ENCODE measurements at places on chromosomes 16 and 17.

GRCh38 chr16:66935314-66936011 lies at the start of gene CES2:
TSS of gene CES2 (plus strand) at chr16:66935516. CDS start at chr16:66935636, 120 bp downstream.
- no peak for DNase-seq

DNA sequence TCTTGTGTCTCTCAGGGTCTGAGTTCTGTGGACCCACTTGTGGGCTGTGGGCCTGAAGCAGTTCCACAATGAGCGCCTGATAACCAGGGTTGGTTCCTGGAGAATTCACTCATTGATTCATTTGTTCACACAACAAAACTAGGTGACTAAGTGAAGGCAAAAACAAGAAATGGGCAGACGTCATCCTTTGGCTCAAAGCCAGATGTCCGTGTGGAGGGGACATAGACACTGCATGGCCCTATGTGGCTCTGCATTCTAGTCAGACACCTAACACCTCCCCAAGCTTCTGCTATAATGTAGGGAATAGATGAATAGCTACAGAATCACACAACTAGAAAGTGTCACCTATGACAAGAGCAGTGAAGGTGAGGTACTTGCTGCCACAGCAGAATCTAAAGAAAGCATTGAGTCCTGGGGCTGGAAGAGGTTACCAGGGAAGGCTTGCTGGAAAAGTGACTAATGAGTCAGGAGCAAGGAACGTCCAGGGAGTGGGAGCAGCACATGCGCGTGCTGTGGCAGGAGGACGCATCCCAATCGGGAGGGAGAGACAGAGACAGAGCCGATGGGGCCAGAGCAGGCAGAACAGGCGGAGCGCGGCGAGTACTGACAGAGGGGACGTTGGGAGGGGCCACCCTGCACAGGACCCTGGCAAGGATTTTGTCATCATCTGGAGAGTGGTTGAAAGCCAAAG lies 58.9 kb downstream of the CES1 start:
- no peak for DNase-seq

DNA sequence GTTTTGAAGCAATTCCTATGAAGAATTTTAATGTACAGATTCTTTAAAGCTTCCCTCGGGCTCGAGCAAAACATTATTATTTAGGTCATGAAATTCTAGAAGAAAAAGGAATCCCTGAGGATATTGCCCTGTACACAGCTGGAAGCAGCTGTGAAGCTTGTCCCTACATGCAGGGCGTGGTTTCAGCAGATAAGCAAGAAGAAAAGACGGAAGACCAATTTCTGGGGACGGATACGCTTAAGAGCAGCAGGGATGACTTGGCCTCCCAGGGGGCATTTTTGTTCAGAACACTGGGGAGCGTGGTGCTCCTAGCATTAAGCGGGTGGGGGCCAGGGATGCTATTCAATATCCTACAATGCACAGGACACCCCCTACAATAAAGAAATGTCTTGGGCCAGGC lies 34.3 kb downstream of the LITAF start:
- no peak for DNase-seq

DNA sequence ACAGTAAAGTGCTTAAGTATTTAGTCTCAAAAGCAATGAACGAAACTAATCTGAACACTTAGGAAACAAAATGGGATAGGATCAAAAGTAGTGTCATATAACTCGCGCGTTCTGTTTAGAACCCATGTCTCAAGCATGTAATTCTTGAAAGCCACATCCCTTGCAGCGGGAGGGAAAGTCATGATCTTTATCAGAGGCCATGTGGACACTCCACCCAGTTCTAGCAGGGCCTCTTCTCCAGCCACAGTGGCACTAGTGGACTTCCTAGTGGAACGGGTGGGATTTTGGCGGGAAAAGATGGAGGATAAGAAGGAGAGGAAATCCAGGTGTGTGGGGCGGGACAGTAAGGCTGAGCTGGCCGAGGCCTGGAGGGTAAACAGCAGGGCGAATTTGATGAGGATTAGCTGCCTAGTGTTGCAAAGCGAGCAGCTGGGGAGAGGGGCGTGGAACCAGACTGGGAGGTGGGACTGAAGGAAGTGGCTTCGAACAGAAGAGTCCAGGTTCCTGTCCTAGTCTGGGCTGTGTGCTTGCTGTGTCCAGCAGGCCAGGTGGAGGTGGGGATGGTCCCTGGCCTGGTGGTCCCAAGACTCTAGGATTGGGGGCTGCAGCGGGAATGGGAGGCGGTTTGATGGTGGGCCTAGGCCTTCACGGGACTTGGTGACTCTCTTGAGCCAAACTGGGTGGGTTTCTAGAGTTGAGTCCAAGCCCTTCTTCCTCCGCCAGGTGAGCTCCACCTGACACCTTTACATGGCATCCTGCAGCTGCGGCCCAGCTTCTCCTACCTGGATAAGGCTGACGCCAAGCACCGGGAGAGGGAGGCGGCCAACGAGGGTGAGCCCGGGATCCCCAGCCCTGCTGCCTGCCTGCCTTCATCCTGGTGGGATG lies 15.9 kb downstream of the POLR3E start:
- no peak for DNase-seq

GRCh38 chr16:87979352-87979751 lies 28.1 kb downstream of the BANP start:
- DNase-seq, result no peak

GRCh38 chr16:55078153-55078552 lies 147.5 kb downstream of the IRX5 start:
- DNase-seq, result no peak

DNA sequence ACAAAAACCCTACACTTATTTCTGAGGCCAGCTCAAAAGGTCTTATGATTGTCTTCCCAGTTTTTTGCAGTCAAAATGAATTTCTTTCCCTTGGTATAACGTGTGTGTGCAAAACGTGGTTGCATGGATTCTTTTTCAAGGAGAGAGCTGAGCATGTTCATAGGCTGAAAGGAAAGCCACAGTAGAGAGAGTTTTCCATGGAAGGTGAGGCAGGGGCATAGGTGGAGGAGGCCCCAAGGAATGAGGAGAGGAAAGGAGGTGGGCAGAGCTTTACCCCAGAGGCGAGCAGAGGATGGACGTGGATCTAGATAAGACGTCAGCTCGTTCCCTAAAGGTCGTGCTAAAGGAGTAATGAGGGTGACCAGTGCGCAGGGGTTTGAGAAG lies 22.8 kb downstream of the TRPV2 start:
- DNase-seq, result no peak

DNA sequence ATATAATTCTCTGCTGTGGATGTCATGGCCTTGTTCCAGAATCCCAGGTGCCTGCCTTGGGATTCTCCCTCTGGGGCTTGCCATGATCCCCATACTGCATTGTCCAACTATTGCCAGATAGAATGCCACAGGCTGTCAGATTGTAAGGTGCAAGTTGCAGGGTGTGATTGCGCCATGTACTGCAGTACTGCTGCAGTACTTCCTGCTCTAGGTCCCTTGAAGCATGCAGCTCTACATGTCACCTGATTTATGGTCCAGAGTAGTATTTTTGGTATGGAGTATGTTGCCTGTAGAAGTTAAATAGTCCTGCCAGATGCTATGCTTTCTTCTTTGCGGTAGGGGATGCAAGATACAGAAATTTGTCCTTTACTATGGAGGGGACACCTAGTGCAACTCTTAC lies 7.0 kb upstream of the SLFN5 start:
- no peak for DNase-seq

DNA sequence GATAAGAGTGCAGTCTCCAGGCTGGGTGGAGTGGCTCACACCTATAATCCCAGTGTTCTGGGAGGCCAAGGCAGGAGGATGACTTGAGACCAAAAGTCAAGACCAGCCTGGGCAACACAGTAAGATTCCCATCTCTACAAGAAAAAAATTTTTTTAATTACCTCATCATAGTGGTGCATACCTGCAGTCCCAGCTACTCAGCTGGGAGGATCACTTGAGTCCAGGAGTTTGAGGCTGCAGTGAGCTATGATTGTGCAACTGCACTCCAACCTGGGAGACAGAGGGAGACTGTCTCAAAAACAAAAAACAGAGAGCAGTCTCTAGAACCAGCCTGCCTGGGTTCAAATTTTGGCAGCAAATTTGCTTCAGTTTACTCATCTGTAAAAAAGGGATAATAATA lies 45.2 kb downstream of the WDR59 start:
- DNase-seq, result no peak

- DNase-seq, result no peak
Observed at GRCh38 chr17:19833914-19834313, 33.8 kb downstream of the ULK2 start.

DNA sequence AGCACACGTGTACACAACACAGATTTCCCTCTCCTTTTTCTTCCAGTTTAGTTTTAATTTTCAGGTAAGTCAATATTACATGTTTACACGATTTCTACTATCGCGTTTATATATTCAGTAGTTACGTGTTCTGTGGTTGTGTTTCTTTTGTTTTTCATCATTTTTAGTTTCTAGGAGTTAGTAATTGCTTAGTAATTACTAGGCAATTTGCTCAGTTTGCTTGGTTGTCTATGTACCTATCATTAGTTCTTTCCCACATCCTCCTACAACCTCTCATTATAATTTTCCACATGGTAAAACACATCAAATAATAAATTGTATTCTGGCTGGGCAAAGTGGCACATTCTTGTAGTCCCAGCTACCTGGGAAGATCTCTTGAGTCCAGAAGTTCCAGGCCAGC lies 24.6 kb upstream of the GUCY2D start:
- no peak for DNase-seq

- DNase-seq, result no peak
Observed at GRCh38 chr16:88060524-88061219, 109.4 kb downstream of the BANP start.

DNA sequence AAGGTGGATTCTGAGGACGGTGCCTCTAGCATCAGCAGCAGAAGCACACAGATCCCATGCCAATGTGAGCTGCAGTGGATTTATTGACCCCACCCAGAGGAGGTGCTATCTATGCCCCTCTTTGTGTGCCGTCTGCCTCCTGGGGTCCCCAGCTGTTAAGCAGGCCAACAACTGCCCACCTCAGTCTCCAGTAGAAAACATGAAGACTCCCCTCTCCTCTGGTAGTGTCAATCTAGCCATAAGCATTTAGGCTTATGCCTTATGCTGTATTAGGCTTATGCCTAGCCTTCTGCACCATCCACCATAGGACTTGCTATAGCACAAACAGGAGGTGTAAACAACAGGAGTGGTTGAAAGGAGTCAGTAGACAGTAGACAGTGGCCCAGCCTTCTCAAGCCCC lies 417.9 kb upstream of the C16orf82 start:
- no peak for DNase-seq

DNA sequence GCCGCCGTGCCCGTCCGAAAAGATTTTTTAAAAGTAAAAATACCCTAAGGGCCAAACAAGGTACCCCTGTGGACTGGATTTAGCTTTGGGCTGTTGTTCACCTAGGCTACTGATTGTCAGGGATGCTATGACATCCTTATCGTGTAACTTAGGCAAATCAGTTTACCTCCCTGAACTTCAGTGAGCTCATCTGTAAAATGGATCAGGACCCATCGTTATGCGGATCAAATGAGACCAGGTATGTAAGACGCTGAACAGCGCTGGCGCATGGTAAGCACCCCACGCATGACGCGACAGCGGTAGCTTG lies 658 bp upstream of the ZNF771 start:
- DNase-seq, result no peak

GRCh38 chr17:75498726-75499213 lies 16.6 kb downstream of the CASKIN2 start:
- peak; percentile 22 for DNase-seq

DNA sequence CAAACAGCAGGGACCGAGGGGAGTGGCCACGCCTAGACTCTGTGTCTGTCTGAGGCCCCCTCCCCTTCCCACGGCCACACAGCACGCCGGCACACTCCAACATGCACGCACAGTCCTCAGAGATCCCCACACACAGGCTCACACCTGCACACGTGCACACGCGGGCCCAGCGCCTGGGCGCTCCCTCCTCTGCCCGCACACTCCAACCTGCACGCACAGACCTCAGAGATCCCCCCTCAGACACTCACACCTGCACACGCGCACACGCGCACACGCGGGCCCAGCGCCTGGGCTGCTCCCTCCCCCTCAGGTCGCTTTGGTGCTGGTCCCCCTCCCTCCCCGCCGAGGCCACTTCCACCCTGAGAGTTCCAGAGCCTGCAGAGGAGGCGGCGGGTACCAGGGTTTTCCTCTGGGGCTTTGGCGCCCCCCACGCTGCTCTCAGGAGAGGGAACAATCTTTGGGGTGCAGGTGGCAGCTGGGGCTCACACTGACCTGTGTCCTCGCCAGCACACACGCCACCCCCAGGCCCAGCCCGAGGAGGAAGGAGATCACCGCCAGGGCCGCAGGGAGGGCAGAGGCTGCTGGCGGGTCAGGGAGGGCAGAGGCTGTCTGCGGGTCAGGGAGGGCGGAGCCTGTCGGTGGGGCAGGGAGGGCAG lies 1.6 kb downstream of the CD7 start:
- no peak for DNase-seq

GRCh38 chr16:87194172-87194571 lies 123.0 kb downstream of the C16orf95 start:
- no peak for DNase-seq

DNA sequence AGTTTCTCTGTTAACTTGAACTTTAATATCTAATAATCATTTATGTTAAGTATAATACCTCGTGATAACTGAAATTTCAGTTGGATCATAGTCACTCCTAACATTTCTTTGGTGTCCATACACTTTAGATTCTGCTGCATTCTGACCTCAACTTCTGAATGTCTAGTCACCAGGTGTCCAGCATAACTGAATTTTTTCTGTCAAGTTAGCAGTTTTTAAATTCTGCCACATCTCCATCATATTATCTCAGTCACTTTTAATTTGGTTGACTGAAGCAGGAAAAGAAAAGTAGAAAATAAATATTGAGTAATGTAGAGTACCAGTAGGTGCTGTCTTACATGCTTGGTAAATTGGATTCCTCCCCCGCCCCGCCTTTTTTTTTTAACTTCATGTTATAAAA lies 128.6 kb downstream of the TANC2 start:
- no peak for DNase-seq

DNA sequence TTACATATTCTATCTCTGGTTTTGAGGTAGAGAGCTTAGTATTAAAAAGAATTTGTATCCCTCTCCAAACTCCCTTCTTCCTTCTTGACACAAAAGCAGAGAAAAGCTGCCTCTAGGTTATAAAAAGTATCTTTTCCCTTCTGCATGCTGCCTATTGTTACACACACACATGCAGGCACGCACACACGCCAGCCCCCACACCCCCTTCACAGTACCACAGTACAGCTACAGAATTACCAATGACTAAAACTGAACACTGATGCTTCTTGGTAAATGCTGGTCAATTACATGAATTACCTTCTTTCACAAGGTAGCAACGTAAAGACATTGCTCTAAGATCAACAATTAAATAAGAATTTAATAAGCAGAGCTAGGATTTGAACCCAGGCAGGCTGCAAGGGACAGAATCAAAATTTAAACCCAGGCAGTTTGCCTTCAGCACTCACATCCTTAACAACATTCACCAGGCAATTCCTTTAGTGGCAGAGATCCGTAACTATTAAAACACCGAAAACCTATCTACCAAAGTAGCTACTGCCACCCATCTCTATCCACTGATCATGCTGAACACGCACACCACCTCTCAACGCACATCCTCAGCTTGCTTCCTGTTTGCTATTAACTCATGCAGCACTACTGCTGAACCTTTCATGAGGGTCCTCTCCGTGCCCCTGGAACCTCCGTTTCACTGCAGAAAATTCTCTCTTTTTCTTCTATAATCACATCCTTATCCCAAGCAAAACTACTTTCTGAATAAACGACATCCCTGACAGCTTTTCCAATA lies 37.8 kb downstream of the YWHAE start:
- DNase-seq, result no peak

Data from NB4 (cell line).